ENCODE measurements at places on chromosomes 3 and 15. TPM values are rescaled to one million over a fixed set of nuclear protein-coding genes. Genes with fewer than 3 reads are reported as not detected.

MYO5C gene
- 10.6 TPM for total RNA-seq

NUP210 gene
- total RNA-seq = under 0.01 TPM

EPHB3 gene
- total RNA-seq = 11.3 TPM

TAGLN3 gene
- 0.93 TPM for total RNA-seq

LPCAT4 gene
- total RNA-seq = 4.8 TPM

DNAH1 gene
- total RNA-seq = 1.9 TPM

SERINC4 gene
- total RNA-seq = not detected

TTC21A gene
- 0.34 TPM for total RNA-seq

ROBO1 gene
- 46.1 TPM for total RNA-seq

TMEM40 gene
- 35.4 TPM for total RNA-seq

ANKRD34C gene
- not detected for total RNA-seq

IFT80 gene
- 16.7 TPM for total RNA-seq

AGBL1 gene
- total RNA-seq = not detected

FETUB gene
- total RNA-seq = not detected

CASR gene
- not detected for total RNA-seq

ABHD14A gene
- total RNA-seq = 2.5 TPM

ADPRH gene
- total RNA-seq = 0.68 TPM

POLR2H gene
- total RNA-seq = 50.2 TPM

CEMIP gene
- 1.0 TPM for total RNA-seq

OXSM gene
- 24.6 TPM for total RNA-seq

TERB2 gene
- not detected for total RNA-seq

SLC12A1 gene
- total RNA-seq = not detected

MB21D2 gene
- 6.5 TPM for total RNA-seq

DPPA4 gene
- total RNA-seq = not detected

PP2D1 gene
- total RNA-seq = not detected

TTLL13 gene
- total RNA-seq = 0.07 TPM

HEG1 gene
- 3.1 TPM for total RNA-seq

COL6A5 gene
- not detected for total RNA-seq

CCDC12 gene
- 26.0 TPM for total RNA-seq

FSIP1 gene
- total RNA-seq = 38.4 TPM

CACNA2D2 gene
- not detected for total RNA-seq

SAMMSON gene
- not detected for total RNA-seq

CCRL2 gene
- total RNA-seq = not detected

TGM5 gene
- 1.5 TPM for total RNA-seq

ACTC1 gene
- not detected for total RNA-seq

MYRIP gene
- total RNA-seq = not detected
